Left lung (tissue), 14 donors: ENCODE measurements at places on chromosomes 1 and 21.

- peaks cover 17% of the 10 kb centered on the region for H3K36me3 ChIP-seq
- peak overlapping the region; percentile 49 for H3K27ac ChIP-seq
- DNase-seq = no peak
- peaks cover 39% of the 10 kb centered on the region for H3K4me1 ChIP-seq
Observed at GRCh38 chr1:20733360-20733975, 965 bp upstream of the SH2D5 start.

GRCh38 chr1:53249706-53250105, 11.4 kb upstream of the MAGOH start:
- H3K4me3 ChIP-seq = no peak overlapping the region
- H3K4me1 ChIP-seq = no peaks in the 10 kb centered on the region
- DNase-seq = no peak
- no peaks in the 10 kb centered on the region for H3K36me3 ChIP-seq

DNA sequence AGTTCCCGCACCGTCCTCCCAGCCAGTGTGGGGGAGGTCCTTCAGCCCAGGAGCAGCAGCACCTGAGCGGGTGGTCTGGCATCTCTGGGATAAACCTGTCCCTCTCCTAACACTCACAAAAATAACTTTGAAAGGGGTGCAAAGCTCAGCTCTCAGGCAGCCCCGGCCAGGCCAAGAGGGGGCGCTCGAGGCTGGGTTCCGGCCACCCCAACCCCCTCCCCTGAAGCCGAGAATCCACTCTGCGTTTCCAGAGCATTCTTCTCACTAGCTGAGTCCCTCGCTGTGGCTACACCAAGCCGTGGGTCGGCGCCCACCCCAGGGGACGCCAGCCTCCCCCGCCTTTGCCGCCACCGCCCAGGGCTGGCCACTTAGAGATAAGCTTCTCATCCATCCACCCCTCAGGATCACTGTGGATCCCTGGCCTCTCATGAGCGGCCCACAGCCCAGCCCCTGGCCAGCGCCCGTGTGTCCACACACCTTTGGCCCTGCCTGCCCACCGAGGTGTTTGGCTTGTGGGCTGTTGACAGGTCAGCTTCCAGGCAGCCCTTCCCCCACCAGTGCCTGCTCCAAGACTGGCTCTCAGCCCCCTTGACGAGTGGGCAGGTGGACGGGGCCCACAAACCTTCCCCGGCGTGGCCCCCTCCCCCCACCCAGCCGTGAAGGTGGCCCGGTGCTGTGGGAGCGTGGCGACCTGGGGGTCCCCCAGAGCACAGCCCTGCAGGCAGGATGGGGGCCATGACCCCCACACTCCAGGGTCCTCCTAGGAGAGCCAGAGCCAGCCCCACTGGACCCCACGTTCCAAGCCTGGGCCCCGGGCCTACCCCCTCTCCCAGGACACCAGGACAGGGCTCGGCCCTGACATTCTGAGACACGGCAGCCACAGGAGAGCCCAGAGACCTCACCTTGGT, 1.9 kb downstream of the FTCD start:
- peaks cover 15% of the 10 kb centered on the region for H3K27me3 ChIP-seq
- no peak overlapping the region for H3K27ac ChIP-seq
- no peak overlapping the region for H3K4me3 ChIP-seq
- H3K4me1 ChIP-seq = peaks cover 7% of the 10 kb centered on the region

GRCh38 chr1:179663810-179664209, 72.2 kb downstream of the TDRD5 start:
- DNase-seq = no peak
- no peak overlapping the region for H3K4me3 ChIP-seq
- H3K4me1 ChIP-seq = no peaks in the 10 kb centered on the region
